Esophagus squamous epithelium (tissue), 5 donors: ENCODE measurements at places on chromosomes 2 and 18. TPM values are rescaled to one million over a fixed set of nuclear protein-coding genes. Genes with fewer than 3 reads are reported as not detected.

IL1R1 gene
- total RNA-seq = 9.7 TPM

ZNF804A gene
- not detected for total RNA-seq

TXNDC2 gene
- total RNA-seq = not detected

CYS1 gene
- total RNA-seq = 2.5 TPM

GAL3ST2 gene
- total RNA-seq = not detected

GPR35 gene
- 3.2 TPM for total RNA-seq

QPCT gene
- 2.1 TPM for total RNA-seq

CDK15 gene
- not detected for total RNA-seq

REEP1 gene
- 2.1 TPM for total RNA-seq

PTPRN gene
- total RNA-seq = not detected

TGFBRAP1 gene
- total RNA-seq = 13.9 TPM

GRCh38 chr2:45102141-45102540, 92.9 kb upstream of the SIX2 start:
- H3K36me3 ChIP-seq = no peaks in the 10 kb centered on the region
- H3K27ac ChIP-seq = no peak overlapping the region
- H3K4me3 ChIP-seq = no peak overlapping the region
- peaks cover 11% of the 10 kb centered on the region for H3K27me3 ChIP-seq
- H3K4me1 ChIP-seq = no peaks in the 10 kb centered on the region
- no peak for DNase-seq

GRCh38 chr2:95007031-95007609, 18.4 kb upstream of the MAL start:
- peaks cover 8% of the 10 kb centered on the region for H3K27me3 ChIP-seq
- DNase-seq = no peak
- H3K36me3 ChIP-seq = no peaks in the 10 kb centered on the region
- H3K27ac ChIP-seq = no peak overlapping the region
- no peak overlapping the region for H3K4me3 ChIP-seq

GRCh38 chr2:134391751-134392160, 137.9 kb downstream of the MGAT5 start:
- no peak for DNase-seq
- H3K27ac ChIP-seq = no peak overlapping the region
- H3K4me1 ChIP-seq = peaks cover 6% of the 10 kb centered on the region
- no peaks in the 10 kb centered on the region for H3K27me3 ChIP-seq

DNA sequence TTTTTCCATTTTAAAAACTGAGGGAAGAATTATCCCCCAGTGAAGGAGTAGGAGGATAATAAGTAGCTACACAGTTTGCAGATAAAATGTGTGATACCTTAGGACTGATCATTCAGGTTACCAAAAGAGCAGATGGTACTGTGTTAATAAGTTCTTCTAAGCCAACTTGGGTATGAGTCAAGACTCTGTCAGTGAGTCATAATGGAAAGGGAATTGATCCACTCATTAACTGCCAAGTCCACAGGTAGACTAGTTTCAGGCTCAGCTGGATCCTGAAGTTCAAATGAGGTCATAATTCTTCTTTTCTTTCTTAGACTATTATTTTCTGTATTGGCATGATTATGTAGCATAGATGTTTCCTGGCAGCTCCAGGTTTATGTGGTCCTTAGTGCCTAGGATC, 142.4 kb upstream of the ALPP start:
- H3K4me3 ChIP-seq = no peak overlapping the region
- peaks cover 86% of the 10 kb centered on the region for H3K4me1 ChIP-seq
- DNase-seq = no peak
- no peaks in the 10 kb centered on the region for H3K27me3 ChIP-seq

DNA sequence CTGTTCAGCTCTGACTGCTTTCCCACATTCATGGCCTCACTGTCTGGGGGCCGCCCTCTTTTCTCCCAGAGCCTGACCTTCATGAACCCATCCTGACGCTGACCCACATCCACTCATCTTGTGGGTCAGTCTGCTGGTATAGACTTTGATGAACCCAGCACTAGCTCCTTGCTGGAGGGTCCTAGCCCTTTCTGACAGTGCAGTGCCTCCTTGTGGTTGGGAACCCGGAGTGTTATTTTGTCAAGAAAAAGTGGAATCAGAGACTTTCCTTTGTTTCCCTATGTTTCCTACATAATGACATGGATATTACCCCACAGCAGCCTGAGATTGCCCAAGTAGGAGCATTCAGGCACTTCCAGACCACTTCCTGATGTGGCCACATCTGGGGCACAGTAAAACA, 19.3 kb upstream of the OSR1 start:
- no peak overlapping the region for H3K27ac ChIP-seq
- H3K4me1 ChIP-seq = no peaks in the 10 kb centered on the region
- peaks cover 12% of the 10 kb centered on the region for H3K27me3 ChIP-seq
- no peak for DNase-seq

- no peak for DNase-seq
- no peak overlapping the region for H3K4me3 ChIP-seq
- no peaks in the 10 kb centered on the region for H3K27me3 ChIP-seq
- H3K36me3 ChIP-seq = no peaks in the 10 kb centered on the region
- peaks cover 2% of the 10 kb centered on the region for H3K4me1 ChIP-seq
- no peak overlapping the region for H3K27ac ChIP-seq
Observed at GRCh38 chr2:196187898-196188458, 16.6 kb upstream of the STK17B start.

DNA sequence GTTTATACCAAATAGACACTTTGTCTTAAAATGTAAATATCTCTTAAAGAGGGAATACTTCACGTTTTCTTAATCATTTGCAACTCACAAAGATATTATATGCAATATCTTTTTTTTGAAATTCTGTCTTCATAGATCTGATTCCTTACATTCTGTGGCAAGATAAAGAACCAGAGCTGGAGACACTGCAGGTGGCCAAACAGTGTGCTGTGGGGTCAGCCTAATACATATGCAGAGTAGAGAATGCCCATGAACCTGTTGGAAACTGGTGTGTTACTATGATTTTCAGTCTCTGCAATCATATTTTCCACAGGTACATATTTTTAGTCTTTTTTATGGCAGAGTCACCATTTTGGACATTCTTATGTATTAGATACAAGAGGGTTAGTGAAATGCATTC, 229.6 kb upstream of the CHST9 start:
- no peaks in the 10 kb centered on the region for H3K36me3 ChIP-seq
- no peaks in the 10 kb centered on the region for H3K27me3 ChIP-seq
- no peak overlapping the region for H3K4me3 ChIP-seq
- no peak overlapping the region for H3K27ac ChIP-seq
- DNase-seq = no peak

GRCh38 chr2:118176601-118177000, 88.3 kb downstream of the INSIG2 start:
- DNase-seq = no peak
- H3K4me1 ChIP-seq = no peaks in the 10 kb centered on the region
- H3K4me3 ChIP-seq = no peak overlapping the region
- H3K27ac ChIP-seq = no peak overlapping the region
- H3K27me3 ChIP-seq = no peaks in the 10 kb centered on the region
- no peaks in the 10 kb centered on the region for H3K36me3 ChIP-seq

DNA sequence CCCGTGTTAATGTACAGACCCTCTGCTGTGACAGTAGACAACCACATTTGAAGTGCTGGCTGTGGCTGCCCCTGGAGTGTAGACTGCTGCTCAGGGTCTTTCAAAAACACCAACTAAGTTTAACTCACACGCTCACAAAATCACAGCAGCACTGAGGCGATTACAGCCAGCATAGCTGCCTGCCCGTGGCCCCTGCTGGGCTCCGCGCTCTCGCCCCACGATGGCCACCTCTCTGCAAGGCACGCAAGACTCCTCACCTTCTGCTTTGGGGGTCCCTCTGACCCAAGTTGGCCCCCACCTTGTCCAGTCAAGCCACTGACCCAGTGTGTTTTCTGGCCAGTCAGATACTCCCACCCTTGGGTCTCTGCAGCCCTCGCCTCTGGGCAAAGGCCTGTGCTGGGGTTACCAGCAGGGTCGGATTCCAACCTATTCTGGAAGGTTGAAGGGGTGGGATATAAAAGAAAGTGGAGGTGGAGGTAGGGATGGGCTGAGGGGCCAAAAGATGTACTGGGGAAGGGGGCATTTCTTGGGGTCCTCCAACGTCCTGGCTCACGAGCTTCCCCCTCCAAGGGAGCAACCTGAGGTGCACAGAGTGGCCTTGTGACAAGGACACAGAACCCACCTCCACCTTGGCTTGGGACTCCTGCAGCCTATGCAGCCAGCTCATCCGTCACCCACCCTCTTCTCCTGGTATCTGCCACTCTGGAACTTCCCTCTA, 2.9 kb upstream of the B3GNT7 start:
- no peak overlapping the region for H3K27ac ChIP-seq
- no peaks in the 10 kb centered on the region for H3K36me3 ChIP-seq
- H3K27me3 ChIP-seq = no peaks in the 10 kb centered on the region
- no peak for DNase-seq
- H3K4me3 ChIP-seq = no peak overlapping the region

- no peak overlapping the region for H3K27ac ChIP-seq
- H3K4me3 ChIP-seq = no peak overlapping the region
- H3K4me1 ChIP-seq = no peaks in the 10 kb centered on the region
Observed at GRCh38 chr2:236045251-236046235, 122.6 kb downstream of the GBX2 start.
